WERI-Rb-1 (cell line): ENCODE measurements at places on chromosomes 7 and 10.
A peak's percentile ranks its signal among the peaks of the same experiment; 100 is the strongest.

- DNase-seq: no peak
These were observed 146.2 kb downstream of the ICA1 start for GRCh38 chr7:8115547-8116402.

DNA sequence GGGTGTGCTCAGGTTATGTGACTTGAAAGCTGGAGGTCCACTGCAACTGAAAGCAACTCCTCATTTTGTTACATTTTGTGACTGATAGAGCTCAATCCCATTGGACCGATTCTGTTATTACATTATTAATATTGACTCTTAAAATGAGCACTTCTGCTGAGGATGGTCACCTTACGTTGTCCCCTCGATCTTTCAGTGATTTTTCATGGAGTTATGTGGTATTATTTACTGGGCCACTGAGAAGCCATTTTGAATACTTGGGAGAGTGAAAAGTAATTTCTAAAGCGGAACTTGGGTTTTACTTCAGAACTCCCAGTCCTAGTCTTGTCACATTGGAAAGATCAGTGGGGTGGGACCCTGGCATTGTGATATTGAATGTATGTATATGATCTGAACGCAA lies 96.3 kb upstream of the FAM180A start:
- no peak for DNase-seq

- DNase-seq: no peak
These were observed 7.5 kb upstream of the SH2D4B start for GRCh38 chr10:80530251-80530650.

GRCh38 chr7:96299496-96299895 lies 22.4 kb downstream of the SLC25A13 start:
- no peak for DNase-seq

DNA sequence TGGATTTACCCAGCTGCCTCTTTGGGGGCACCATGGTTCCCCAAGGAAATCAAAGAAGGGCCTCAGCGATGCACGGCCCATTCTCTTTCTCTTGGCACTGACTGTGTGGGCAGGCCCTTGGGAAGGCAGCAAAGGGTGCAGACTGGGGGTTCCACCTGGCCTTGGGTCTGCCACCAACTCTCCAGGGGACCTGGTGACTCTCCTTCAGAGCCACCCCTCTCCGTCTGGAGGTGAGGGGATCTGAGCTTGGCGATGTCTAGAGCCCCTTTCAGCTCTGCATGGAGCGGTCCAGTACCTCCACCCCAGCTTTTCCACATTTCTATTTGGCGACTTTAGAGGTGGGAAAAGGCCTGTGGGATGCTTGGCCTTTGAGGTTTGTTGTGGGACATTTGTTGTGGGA lies 69.1 kb downstream of the C10orf120 start:
- DNase-seq: no peak

DNA sequence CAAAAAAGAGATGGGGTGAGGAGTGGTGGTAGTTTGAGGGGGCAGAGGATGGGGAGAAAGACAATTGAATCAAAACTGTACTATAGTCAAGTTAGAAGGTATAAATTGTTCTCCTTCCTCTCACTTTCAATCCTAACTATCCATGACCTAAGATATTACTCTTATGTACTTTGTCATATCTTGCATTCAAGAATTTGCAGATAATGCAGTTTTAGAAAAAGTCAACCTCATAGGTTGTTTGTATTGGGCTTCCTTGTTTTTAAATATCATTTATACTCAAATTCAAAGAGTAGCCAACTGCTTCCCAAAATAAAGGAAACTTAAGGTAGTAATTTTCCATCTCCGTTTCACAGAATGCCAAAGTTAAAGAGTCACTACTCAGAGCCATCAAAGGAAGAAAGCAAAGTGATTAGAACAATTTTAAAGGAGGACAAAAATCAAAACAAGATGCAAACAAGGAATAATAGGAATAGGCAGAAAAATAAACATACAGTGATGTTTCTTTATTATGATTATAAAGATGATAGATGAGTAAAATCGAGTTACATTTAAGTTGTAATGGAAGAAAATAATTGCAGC lies 32.7 kb downstream of the MET start:
- no peak for DNase-seq

DNA sequence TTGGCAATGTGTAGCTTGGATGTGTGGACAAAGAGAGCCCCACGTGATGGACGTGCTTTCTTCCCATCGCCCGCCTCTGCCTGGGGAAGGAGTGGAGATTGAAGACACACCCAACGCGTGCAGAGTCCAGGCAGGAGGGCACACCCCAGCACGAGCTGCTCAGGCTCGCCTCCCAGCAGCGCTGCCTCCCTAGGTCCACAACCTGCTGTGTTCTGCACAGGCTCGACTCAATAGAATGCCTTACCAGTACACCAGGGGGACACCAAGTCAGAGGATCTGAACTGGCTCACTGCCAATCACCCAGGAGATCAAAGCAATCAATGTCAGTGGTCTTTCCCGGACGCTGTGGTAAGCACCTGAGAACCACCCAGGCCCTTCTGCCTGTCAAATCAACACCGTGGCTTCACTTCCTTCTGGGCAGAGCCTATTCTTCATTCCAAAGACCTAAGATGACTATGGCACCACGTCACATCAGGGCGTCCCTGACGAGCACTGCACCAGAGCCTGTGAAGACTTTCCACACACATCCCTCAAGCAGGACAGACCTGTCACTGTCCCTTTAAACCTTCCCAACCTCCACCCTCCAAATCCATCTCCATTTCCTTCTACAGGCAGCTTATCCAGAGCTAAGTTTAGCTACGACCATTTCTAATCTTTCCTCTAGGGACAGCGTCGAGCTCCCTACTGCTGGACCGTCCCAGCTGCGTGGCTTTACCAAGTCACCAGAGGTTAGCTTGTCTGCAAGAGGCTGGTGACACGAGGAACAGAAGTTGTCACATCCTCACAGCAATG lies 72.3 kb downstream of the AMZ1 start:
- DNase-seq: peak; percentile 82

- DNase-seq: no peak
These were observed 96.6 kb downstream of the NOC3L start for GRCh38 chr10:94266091-94266490.

DNA sequence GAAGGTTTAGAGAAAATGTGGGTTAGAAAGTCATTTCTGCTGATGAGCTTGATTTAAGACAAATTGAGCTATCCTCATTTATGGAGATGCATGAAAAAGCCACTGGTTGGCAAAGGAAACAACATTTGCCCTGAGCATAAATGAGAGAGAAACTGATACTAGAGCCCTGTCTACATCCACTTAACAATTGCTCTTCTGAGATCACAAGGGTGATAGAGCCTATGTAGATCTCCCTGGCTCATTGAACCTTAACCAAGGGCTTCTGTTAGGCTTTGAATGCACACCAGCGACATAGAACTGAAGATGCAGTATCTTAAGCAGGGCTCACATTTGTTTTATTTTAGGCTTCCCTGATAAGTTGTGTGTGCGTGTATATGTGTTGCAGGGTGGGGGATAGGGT lies 35.0 kb downstream of the GPR141 start:
- no peak for DNase-seq

DNA sequence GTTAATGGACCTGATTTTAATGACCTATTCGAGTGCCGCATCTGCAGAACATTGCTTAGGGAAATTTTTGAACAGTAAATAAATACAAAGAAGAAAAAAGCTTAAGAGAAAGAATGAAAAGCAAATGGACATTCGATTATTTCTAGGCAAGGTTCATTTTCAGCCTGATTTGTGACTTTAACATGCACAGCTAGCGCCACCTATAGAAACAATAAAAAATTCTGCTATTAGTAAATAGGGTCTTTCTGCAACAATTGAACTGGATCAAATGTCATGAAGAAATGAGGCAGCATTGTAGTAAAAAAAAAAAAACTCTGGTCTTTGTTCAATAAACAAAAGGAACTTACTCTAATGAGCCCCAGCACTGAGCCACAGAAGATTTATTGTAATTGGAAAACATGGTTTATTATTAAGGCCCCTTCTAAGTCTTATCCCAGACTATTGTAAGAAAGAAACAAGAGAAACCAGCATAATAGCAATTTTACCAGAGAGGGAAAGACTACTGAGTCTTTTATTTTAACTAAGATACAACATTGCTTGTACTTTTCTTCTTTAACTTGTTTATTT lies 41.4 kb upstream of the GHITM start:
- DNase-seq: no peak

DNA sequence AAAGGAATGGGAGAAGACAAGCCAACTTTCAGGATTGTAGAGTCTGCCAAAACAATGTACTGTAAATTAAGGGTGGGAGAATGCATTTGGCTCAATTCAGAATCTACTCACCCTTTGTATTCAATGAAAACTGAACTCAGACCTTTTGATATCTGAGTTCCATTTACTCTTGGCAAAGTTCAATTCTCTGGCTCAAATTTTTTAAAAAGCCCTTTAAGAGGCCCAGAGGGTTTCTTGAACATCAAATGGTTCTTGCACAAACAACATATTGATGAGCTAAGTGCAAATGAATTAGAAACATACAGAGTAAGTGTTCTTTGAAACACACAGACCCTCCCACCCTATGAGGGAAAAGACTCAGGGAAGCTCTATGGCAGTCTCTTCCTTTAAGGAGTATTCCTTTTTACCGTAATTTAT lies 5.2 kb upstream of the XPNPEP1 start:
- DNase-seq: no peak

GRCh38 chr10:43042503-43043341 lies 34.1 kb upstream of the RET start:
- no peak for DNase-seq

DNA sequence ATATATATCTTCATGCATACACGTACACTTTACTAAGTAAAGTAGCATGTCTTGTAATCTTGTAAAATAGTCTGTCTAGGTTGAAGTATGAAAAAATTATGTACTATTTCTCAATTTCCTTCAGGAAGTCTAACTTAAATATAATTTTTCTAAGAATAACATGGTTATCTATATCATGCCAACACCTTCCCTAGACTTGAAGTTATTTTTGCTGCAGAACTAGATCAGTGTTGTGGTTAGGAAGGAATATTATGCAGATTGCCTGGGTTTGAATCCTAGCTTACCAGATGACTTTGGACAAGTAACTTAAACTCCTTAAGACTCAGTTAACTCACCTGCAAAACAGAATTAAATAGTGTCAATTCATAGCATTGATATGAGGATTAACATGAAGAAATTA lies 142.2 kb upstream of the SEMA3A start:
- no peak for DNase-seq

- DNase-seq: no peak
These were observed 117.9 kb downstream of the TEX36 start for GRCh38 chr10:125565046-125565445.

- peak; percentile 57 for DNase-seq
These were observed 21.8 kb downstream of the IFT22 start for GRCh38 chr7:101299511-101300464.

DNA sequence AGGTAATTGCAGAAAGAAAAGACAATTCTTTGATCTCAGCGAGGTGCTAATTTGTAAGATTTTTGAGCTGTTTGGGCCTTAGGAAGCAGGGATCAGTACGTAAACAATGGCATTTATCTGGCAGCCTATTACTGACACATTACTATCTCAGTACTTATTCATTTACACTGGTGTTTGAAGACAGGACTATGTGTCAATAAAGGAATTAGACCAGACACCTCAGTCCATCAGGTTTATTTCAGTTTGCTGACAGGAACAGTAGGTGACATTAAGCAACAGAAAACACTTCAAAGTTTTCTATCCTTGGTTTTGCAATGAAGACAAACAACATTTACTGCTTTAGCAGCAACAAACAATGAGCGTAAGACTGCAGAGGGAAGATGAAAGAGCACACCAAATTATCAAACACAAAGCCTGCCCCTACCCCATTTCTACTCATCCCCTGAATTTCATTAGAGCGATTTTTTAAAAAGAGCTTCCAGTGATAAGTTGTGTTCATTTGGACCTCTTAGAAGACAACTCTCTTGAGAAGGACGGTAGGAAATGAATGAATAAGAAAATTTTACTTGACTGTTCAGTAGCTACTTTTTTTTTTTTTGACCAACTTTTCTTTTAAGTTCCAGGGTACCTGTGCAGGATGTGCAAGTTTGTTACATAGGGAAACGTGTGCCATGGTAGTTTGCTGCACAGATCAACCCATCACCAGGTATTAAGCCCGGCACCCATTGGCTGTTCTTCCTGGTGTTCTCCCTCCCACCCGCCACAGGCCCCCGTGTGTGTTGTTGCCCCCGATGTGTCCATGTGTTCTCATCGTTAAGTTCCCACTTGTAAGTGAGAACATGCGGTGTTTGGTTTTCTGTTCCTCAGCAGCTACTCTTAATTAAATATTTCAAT lies 138.8 kb downstream of the DKK1 start:
- no peak for DNase-seq

- DNase-seq: no peak
These were observed 112.5 kb upstream of the WDR11 start for GRCh38 chr10:120738658-120739057.

DNA sequence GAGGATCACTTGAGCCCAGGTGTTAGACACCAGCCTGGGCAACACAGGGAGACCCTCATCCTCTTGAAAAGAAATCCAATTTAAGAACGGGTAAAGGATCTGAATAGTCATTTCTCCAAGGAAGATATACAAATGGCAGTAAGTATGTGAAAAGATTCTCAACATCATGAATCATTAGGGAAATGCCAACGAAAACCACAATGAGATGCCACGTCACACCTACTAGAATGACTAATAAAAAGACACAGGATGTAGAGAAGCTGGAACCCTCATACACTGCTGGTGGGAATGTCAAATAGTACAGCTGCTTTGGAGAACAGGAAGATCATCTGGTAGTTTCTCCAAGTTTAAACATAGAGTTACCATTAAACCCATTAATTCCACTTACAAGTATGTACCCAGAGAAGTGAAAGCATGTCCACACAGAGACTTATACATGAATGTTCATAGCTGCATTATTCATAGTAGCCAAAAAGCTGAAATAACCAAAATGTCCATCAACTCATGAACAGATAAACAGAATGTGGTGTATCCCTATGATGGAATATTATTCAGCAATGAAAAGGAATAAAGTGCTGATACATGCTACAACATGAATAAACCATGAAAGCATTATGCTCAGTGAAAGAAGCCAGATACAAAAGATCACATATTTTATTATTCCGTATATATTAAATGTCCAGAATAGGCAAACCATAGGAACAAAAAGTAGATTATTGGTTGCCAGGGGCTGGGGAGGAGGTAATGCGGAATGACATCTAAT lies 13.1 kb upstream of the ZMIZ2 start:
- DNase-seq: no peak

DNA sequence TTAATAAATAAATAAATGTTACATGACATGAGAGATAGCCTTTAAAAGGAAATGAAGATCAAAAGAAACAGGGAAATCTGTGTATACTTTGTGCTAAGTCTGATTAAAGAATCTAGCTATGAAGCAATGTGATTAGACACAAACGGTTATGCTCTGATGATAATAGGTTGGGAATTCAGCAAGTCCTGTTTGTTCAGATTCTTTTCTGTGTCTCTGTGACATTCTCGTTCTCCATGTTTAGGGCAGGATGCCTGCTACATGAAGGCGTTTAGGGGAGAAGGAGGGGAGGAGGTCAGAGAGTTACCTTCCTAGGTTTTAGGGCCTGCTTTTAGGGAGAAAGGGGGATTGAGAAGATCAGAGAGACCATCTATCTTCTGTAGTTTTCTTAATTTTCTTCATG lies 555.3 kb downstream of the DNAJB9 start:
- no peak for DNase-seq
